ENCODE measurements at places on chromosomes 2 and 18. TPM values are rescaled to one million over a fixed set of nuclear protein-coding genes. Genes with fewer than 3 reads are reported as not detected.
A peak's percentile ranks its signal among the peaks of the same experiment; 100 is the strongest.

SERPINB11 gene
- total RNA-seq: not detected

ALPP gene
- not detected for total RNA-seq

EIPR1 gene
- total RNA-seq: 13.6 TPM

ERFE gene
- total RNA-seq: 1.5 TPM

UGT1A3 gene
- total RNA-seq: not detected

AMER3 gene
- total RNA-seq: not detected

- H3K4me3 ChIP-seq: no peak overlapping the region
- no peaks in the 10 kb centered on the region for H3K36me3 ChIP-seq
- peak overlapping the region; percentile 23 for H3K27ac ChIP-seq
- DNase-seq: no peak
- no peaks in the 10 kb centered on the region for H3K27me3 ChIP-seq
Observed at GRCh38 chr2:217412721-217413120, 552.9 kb upstream of the TNP1 start.

DNA sequence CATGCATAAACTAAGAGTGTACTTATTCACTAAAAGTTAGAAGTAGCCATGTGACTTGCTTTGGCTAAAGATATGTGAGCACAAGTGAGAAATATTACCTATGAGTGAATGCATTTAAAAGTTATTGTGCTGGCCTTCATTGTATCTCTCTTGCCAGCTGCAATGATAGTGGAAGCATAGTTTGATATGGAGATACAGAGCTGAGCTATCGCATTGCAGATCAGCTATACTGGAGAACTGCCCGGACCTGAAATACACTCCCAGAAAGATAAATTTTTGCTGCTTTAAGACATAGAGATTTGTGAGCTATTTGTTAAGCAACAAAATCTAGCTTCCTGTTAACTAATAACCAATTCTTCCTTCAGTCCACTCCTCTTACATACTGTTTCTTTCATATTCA lies 571.1 kb downstream of the CPS1 start:
- DNase-seq: no peak
- H3K27ac ChIP-seq: no peak overlapping the region
- no peaks in the 10 kb centered on the region for H3K36me3 ChIP-seq
- no peak overlapping the region for H3K4me3 ChIP-seq

DNA sequence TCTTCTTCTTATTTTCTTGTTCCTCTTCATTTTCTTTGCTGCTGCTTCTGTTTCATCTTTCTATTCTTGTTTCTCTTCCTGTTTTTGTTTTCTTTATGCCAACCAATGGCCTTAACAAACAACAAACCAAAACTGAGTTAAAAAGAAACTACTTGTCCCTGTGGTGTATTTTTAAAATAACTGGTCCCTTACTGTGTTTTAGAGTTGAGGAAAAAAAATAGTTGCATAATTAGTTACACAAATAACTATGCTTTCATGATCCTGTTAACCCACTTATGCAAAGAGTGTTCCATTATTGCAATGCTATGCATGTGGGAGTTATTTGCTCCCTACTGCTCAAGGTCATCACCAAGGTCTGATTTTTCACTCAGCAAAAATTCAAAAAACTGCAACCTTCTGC lies 39.5 kb upstream of the IMP4 start:
- H3K27me3 ChIP-seq: no peaks in the 10 kb centered on the region
- no peak overlapping the region for H3K27ac ChIP-seq
- no peak overlapping the region for H3K4me3 ChIP-seq
- no peaks in the 10 kb centered on the region for H3K36me3 ChIP-seq
- DNase-seq: no peak

DNA sequence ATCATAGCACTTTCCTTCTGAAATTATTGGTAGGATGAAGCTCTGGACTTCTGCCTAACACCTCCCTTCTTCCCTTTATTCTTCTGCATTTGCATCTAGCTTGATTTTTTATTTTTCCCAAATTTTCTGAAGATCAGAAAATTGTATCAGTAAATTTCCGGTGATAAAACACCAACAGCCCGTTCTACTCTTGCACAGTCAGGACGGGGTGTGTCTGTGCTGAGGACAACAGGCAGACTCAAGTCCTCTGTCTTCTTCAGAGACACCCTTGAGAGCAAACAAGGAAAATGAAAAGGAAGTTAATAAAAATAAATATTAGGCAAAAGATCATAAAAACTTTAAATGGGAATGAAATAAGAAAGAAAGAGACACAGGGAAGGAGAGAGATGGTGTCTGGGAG lies 120.7 kb downstream of the ARL4C start:
- H3K27me3 ChIP-seq: no peaks in the 10 kb centered on the region
- H3K4me3 ChIP-seq: no peak overlapping the region
- no peak overlapping the region for H3K27ac ChIP-seq
- DNase-seq: no peak

- no peak overlapping the region for H3K27ac ChIP-seq
- H3K4me3 ChIP-seq: no peak overlapping the region
- no peaks in the 10 kb centered on the region for H3K27me3 ChIP-seq
- no peaks in the 10 kb centered on the region for H3K36me3 ChIP-seq
- DNase-seq: no peak
Observed at GRCh38 chr2:177291701-177292100, 27.2 kb upstream of the NFE2L2 start.

GRCh38 chr2:121075641-121076497 lies 209.1 kb downstream of the TFCP2L1 start:
- no peak overlapping the region for H3K27ac ChIP-seq
- no peaks in the 10 kb centered on the region for H3K27me3 ChIP-seq
- no peak for DNase-seq
- H3K36me3 ChIP-seq: no peaks in the 10 kb centered on the region
- no peak overlapping the region for H3K4me3 ChIP-seq

DNA sequence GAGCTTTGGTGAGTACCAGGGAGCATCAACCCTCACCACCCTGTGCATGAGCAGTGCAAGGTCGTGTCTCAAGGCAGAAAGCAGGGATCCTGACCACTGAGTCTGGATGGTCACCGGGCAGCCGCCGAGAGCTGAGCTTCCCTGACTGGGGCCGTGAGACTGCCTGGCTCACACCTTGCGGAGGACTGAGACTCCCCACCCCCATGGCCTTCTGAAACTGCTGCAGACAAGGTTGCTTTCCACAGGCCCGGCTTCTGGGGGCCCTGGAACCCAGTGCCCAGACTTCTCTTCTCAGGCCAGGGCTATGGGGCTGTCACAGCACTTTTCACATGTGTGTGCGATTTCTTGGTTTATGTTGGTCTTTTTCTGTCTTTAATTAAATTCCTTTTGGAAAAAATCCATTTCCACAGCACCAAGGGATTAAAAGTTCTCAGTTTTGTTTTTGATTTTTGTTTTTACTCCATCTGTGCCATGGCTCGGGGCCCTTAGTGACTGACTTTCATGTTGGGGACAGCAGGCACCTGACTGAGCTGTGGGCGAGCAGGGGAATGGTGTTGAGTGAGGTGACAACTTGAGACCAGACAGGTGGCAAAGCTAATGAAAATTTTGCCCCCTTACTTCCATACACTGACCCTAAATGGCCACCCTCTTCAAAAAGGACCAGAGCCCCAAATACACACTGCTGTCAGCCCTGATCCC lies 297.9 kb downstream of the CYP26B1 start:
- H3K27ac ChIP-seq: no peak overlapping the region
- H3K27me3 ChIP-seq: no peaks in the 10 kb centered on the region
- no peaks in the 10 kb centered on the region for H3K36me3 ChIP-seq
- peak; percentile 43 for DNase-seq

DNA sequence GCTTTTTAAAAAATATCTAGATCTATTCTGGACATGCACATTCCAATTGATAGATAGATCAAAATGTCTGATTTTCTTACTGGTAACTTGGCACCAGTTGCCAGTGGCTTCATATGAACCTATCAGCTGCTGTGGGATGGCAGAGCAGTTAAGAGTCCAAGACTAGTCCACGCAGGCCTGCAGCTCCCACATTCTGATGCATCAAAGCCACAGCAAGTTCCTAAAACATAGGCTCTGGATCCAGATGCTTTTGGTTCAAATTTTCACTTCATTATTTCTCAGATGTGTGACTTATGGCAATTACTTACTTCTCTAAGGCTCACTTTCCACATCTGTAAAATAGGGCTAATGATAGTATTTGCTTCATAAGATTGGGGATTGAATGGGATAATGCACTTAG lies 48.0 kb upstream of the CYP1B1 start:
- no peak for DNase-seq
- no peaks in the 10 kb centered on the region for H3K36me3 ChIP-seq
- H3K4me1 ChIP-seq: peaks cover 10% of the 10 kb centered on the region
- no peak overlapping the region for H3K4me3 ChIP-seq

GRCh38 chr18:8883409-8883668 lies 178.0 kb downstream of the MTCL1 start:
- H3K4me3 ChIP-seq: no peak overlapping the region
- no peaks in the 10 kb centered on the region for H3K27me3 ChIP-seq
- no peaks in the 10 kb centered on the region for H3K36me3 ChIP-seq
- H3K27ac ChIP-seq: no peak overlapping the region
- no peaks in the 10 kb centered on the region for H3K4me1 ChIP-seq

DNA sequence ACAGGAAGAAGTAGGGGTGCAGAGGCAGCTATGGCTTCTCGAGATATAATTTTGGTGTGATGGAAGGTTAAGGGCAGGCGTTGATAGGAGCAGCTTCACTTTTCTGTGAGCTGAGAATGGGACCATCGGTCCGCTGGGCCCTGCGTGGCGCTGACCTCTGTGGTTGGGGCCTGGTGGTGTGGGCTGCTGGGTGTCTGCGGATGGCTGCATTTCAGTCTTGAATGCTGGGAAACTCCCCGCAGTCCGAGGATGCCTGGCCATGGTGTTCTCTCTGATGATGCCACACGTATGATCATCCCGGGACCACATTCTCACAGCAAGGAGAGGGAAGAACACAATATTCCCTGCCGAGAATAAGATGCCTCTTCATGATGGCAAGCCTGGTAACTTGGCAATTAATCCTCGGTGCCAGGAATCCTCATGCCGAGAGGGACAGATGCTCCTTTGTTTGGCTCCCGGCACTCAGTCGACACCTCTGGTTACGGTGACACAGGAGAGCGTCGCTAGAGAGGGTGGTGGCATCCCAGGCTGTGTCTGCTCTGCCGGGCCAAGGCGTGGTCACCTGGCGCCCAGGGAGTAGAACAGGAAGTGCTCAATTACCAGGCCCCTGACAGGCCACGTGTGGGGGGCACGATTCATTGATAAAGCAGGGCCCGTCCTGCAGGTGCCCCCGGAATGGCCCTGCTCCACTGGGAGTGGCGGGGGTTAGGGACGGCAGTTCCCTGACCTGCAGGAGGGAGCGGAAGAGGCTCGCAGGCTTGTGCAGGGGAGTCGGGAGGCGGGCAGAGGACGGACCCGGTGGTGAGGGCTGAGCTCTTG lies 119.4 kb upstream of the CTDP1 start:
- H3K4me3 ChIP-seq: no peak overlapping the region
- no peak for DNase-seq
- H3K27ac ChIP-seq: no peak overlapping the region
- no peaks in the 10 kb centered on the region for H3K36me3 ChIP-seq

- no peak overlapping the region for H3K27ac ChIP-seq
- H3K27me3 ChIP-seq: no peaks in the 10 kb centered on the region
- no peak for DNase-seq
- H3K36me3 ChIP-seq: no peaks in the 10 kb centered on the region
- no peaks in the 10 kb centered on the region for H3K4me1 ChIP-seq
Observed at GRCh38 chr2:195563857-195564512, 93.0 kb upstream of the SLC39A10 start.

- no peak for DNase-seq
- no peak overlapping the region for H3K4me3 ChIP-seq
- peaks cover 48% of the 10 kb centered on the region for H3K4me1 ChIP-seq
- no peaks in the 10 kb centered on the region for H3K36me3 ChIP-seq
Observed at GRCh38 chr2:45841752-45842407, 190.4 kb downstream of the PRKCE start.

GRCh38 chr18:80034852-80035406 lies 695 bp downstream of the RBFA start:
- DNase-seq: no peak
- no peaks in the 10 kb centered on the region for H3K27me3 ChIP-seq
- peak overlapping the region; percentile 87 for H3K27ac ChIP-seq
- peak overlapping the region; percentile 65 for H3K4me3 ChIP-seq

DNA sequence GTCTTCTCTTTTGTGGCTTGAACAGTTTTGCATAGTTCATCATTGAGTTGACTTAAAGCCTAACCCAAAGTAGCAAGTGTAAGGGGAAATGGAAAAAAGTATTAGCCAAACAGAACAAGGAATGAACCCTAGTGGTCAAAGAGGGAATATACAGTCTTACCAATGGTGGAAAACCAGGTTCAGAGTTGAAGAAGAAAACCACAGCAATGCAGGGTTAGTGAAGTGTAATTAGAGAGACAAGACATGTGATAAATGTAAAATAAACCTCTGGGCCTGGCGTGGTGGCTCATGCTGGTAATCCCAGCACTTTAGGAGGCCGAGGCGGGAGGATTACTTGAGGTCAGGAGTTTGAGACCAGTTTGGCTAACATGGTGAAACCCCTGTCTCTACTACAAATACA lies 2.4 kb downstream of the TTN start:
- peak overlapping the region; percentile 85 for H3K27ac ChIP-seq
- peak overlapping the region; percentile 46 for H3K4me3 ChIP-seq
- no peaks in the 10 kb centered on the region for H3K27me3 ChIP-seq
- no peak for DNase-seq
- peaks cover 62% of the 10 kb centered on the region for H3K36me3 ChIP-seq

DNA sequence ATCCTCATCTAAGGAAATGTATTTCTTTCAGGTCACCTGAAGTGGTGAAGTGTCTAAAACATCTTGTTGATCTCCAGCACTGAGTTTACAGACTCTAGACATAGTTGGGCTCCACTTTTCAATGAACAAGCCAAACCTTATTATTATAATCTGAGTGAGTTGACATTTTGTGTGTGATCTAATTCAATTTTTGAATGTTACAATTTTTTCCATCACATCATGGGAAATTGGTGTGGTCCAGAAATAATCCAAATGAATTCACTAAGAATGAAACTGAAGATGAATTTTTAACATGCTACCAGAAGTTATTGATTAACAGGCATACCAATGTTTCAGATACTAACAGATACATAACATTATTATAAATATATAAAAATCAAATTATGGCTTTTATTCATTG lies 75.6 kb upstream of the EFEMP1 start:
- DNase-seq: no peak
- no peaks in the 10 kb centered on the region for H3K36me3 ChIP-seq
- no peaks in the 10 kb centered on the region for H3K4me1 ChIP-seq
- H3K27ac ChIP-seq: no peak overlapping the region

DNA sequence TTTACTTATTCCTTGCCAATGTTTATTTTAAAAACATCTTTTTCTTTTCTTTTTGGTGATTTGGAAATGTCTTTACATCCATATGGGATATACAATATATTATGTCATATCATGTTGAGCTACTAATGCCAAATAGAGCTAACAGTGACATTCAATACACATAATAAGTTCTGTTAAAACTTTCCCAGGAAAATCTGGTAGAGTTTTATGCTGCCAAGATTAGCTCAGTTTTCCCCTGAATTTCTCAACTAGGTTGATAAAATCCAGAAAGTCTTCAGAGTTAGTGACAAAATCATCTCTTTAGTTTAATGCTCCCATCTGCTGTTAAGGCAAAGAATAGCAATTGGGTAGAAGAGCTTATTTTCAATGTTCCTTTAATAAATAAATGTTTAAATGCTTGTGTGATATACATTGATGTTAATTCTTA lies 9.9 kb downstream of the COL3A1 start:
- peak overlapping the region; percentile 84 for H3K27ac ChIP-seq
- H3K4me3 ChIP-seq: no peak overlapping the region
- H3K4me1 ChIP-seq: no peaks in the 10 kb centered on the region
- no peaks in the 10 kb centered on the region for H3K27me3 ChIP-seq

- no peak overlapping the region for H3K4me3 ChIP-seq
- DNase-seq: no peak
- H3K36me3 ChIP-seq: no peaks in the 10 kb centered on the region
- H3K27ac ChIP-seq: no peak overlapping the region
Observed at GRCh38 chr2:71824436-71824835, 323.2 kb downstream of the CYP26B1 start.

GRCh38 chr2:176463546-176463945 lies 194.3 kb downstream of the MTX2 start:
- DNase-seq: no peak
- no peaks in the 10 kb centered on the region for H3K27me3 ChIP-seq
- no peak overlapping the region for H3K4me3 ChIP-seq
